ENCODE measurements at places on chromosomes 2 and 18.

DNA sequence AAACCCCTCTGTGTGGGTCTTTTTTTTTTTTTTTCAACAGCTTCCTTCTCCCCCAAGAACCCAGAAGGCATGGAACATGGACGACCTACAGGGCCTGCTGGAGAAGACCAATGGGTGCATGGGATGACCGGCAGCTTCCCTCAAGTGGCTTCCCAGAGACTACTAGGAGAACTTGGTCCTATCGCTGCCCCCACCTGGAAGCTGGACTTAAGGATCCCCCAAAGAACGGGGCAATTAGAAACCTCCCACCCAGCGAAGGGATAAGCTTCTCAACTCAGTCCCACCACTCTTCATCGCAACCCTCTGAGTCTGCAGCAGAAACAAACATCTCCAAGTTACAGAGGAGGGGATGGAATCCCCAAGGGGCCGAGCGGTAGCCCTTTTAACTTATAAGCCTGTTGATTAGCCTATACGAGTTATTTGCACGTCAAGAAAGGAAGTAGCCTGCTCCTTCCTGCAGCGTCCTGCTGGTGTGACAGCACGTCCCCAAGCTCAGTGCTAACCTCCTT lies 1.4 kb downstream of the ACTR1B start:
- DNase-seq, result no peak

- no peak for DNase-seq
These were observed 69.5 kb downstream of the ANTXR1 start for GRCh38 chr2:69082430-69082997.

DNA sequence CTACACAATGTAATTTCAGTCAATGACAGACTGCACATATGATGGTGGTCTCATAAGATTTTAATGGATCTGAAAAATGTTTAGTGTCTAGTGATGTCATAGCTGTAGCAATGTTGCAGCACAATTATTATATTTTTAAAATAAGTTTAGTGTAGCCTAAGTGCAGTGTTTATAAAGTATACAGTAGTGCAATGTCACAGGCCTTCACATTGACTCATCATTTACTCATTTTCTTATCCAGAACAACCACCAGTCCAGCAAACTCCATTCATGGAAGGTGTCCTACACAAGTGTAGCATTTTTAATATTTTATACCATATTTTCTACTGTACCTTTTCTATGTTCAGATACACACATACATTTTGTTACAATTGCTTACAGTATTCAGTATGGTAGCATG lies 663.1 kb downstream of the ERBB4 start:
- no peak for DNase-seq

- DNase-seq, result no peak
These were observed 6.8 kb upstream of the GREB1 start for GRCh38 chr2:11527001-11527400.

GRCh38 chr18:58221060-58221725 lies 177.2 kb downstream of the NEDD4L start:
- peak; percentile 15 for DNase-seq

- DNase-seq, result no peak
These were observed 12.8 kb downstream of the TMEM127 start for GRCh38 chr2:96253006-96253405.

DNA sequence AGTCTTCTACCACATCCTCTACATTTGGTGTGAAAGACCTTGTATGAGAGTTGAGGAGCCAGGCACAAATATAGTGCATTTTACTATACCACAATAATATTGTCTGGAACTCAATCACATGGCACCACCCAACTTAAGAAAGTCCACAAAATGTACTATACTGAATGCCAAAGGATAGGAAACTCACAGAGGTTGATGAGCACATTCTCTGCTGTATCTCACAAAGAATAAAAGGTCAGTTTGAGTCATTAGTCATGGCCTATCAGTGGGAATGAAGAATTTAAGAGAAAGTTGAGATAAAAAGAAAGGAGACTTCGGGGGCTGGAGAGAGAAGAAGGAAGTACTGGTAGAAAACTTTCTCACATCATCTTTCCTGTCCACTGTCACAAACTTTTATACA lies 134.3 kb downstream of the RDH14 start:
- no peak for DNase-seq

DNA sequence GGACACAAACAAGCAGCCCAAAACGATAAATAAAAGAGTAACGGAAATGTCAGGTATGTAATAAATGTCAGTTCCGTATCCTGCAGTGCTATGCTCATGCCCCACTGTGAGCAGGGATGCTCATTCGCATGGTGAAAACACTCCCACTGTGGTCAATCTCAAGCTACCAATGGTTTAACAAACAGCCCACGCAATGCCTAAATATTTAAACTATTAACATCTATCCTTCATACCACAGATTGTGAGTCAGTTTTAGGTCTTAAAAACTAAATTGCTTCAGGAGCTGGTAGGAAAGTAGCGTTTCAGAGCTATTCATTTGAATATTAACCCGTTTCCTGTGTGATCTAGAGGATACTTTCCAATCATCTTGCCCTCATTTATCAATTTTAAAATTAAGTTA lies 207.4 kb downstream of the TCF4 start:
- DNase-seq, result no peak

GRCh38 chr2:105660489-105660888 lies 84.2 kb upstream of the NCK2 start:
- DNase-seq, result no peak

DNA sequence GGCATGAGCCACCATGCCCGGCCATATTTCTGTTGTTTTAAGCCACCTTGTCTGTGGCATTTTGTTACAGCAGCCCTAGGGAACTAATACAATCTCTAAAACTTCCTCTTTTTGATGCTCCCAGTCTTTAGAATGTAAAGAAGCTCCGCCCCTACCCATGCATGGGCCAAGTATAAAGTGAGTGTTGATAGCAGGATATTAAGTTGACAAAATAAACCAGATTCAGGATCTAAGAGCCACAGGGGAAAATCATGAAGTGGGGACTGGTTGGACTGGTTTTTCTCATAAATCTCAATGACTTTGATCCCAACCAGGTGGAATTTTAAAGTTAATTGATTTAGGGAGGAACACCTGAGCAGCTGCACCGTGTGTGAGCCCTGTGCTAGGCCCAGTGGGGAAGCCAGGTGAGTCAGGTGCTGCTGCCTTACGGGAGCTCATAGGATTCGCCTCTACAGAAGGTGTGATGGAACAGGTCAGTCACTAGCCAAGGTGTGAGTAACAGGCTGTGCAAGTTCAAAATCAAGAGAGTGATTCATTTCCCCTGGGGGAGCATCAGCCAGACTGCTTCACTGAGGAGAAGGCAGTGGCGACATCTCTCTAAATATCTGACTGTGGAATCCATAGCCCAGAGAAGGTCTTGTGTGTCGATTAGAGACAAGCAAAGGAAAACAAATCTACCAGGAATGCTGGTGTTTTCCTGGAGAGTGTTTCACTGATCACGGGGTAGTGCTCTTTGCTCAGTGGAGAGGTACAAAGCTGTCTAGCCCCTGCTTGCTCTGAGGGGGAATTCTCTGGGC lies 63.0 kb upstream of the MSH2 start:
- peak; percentile 49 for DNase-seq

GRCh38 chr2:138962686-138963085 lies 182.5 kb upstream of the NXPH2 start:
- no peak for DNase-seq

DNA sequence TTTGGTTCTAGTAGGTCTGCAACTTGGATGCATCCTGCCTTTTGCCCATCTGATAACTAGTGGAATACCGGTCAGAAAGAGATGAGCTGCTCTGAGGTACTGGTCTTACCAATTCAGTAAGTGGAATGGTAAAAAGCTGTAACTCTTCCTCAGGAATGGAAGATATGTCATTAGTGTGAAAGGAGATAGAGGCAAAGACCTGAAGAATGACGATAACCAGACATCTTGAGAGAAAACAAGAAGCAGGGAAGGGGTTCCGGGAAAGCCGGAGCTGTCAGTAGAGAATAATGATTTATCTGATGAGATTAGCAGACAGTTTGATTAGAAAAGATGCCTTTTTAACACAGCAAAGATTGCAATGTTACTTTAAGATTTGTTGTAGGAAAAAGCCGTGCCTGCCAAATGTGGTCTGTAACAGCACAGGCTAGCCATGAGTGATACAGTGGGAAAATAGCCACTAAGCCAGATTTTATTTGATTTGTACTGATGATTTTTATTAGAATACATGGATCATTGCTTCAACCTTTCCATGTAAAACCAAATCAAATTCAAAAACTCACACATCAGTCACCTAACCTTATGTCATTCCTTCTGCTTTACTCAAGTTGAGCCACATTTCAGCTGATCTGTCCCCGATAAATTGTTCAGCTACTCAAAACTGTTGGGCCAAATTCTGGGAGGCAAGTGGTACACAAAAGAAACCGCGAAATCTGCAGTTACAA lies 110.0 kb downstream of the TCF4 start:
- DNase-seq, result no peak

DNA sequence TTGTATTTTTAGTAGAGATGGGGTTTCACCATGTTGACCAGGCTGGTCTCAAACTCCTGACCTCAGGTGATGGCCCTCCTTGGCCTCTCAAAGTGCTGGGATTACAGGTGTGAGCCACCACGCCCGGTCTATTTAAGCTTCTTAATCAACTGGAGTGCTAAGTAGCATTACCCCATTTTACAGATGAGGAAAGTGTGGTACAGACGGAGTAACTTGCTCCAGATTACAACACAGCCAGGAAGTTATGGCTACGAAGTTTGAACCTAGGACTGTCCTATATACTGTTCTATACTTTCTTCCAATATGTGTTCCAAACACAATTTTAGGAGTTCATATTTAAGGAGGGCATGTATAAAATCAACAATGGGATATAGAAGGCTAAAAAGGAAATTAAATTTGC lies 197.7 kb downstream of the TGIF1 start:
- DNase-seq, result no peak

DNA sequence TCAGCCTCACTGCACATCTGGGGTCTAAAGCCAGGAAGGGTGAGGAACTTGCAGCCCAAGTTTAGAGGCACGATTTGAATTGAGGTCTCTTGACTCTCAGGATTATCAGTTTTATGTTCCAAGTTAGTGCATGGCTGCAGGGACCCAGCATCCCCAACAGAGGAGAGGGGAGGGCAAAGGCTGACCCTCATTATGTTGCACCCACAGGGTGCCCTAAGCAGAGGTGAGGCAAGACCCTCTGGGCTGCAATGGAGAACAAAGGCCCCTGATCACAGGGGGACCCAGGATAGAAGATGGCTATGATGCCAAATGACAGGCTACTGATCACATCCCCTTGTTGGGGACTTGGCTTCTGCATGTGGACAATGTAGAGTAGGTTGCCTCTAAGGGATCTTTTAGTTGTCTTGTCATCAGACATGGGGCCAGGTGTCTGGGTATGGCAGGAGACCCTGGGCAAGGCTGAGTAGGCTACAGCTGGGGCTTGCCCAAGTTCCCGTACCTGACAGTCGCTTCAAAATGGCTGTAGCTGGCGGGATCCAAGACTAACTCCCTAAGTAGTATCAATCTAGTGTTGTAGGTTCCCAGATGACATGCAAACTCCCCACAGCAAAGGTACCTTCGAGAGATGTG lies 4.5 kb upstream of the GDF7 start:
- DNase-seq, result no peak

- DNase-seq, result peak; percentile 30
These were observed 19.5 kb downstream of the WIPF1 start for GRCh38 chr2:174577967-174578589.

DNA sequence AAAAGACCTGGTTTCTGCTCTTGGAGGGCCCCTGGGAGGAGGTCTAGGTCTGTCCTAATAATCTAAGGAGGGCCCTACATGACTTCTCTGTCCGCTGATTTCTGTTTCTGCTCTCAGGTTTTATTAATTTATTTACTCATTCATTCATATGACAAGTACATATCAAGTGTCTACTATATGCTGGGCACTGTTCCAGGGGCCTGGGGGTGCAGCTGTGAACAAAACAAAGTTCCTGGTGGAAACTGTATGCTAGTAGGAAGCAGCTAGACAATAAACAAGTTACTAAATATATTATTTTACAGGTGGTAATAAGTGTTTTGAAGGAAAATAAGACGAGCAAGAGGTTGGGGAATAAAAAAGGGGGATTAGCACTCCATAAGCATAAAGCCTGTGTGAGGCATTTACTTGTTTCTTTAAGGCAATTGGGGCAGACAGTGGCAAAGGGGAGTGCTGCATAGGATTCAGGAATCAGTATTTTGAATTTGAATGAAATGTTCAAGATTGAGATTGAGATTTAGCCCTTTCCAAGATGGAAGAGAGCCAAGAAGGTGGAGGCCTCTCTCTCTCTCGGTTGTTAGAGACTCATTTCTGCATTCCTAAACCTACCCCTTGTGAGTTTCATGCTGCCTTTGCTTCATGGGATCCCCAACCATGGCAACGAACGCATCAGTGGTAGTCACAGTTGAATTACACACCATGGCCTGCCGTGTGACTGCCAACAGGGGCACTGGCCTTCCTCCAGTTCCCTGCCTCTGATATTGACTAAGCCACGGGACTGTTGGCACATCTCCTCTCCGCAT lies 28.3 kb downstream of the DRC1 start:
- DNase-seq, result no peak

DNA sequence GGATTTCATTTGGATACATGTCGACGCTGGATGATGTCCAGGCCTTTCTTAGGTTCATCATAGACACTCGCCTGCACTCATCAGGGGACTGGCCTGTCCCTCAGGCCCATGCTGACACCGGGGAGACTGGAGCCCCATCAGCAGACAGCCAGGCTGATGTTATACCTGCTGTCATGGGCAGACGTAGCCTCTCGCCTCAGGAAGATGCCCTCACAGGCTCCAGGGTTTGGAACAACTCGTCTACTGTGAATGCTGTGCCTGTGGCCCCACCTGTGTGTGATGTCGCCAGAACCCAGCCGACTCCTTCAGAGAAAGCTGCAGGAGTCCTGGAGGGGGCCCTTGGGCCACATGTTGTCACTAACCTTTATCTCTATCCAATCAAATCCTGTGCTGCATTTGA lies 28.3 kb downstream of the MOCOS start:
- no peak for DNase-seq

DNA sequence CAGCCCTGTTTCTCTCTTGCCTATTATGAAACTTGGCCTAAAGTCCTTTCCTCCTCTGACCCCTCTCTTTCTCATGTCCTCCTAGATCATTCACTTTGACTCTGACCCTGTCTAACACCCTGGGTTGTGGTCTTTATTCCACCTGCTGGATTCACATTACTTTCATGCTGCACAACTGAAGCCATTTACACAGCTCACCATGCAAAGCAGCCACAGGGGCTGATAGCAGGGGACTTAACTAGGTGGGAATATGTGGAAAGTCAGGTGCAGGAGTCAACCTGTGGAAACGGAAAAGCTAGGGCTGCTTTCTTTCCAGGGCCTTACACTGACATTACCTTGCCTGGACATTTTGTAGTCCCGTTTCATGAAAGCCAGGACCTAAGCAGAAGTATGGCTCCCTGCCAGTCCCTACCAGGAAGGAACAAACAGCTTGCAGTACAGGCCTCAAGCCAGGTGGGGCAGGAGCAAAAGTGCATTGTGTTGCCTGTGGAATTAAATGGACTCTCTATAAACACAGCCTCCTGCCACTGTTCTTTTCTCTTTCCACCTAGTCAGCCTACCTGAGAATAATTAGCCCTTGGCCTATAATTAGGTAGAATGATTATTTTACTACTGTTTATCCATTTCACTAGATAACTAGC lies 11.8 kb downstream of the MAPRE3 start:
- no peak for DNase-seq
